Stimulated activated CD4-positive, alpha-beta T cell treated with anti-CD3 and anti-CD28 coated beads, Interleukin-1b, Interleukin-23, amount 100 ng/mL, for 1 hour (primary cell): ENCODE measurements at places on chromosomes 2 and 18.

DNA sequence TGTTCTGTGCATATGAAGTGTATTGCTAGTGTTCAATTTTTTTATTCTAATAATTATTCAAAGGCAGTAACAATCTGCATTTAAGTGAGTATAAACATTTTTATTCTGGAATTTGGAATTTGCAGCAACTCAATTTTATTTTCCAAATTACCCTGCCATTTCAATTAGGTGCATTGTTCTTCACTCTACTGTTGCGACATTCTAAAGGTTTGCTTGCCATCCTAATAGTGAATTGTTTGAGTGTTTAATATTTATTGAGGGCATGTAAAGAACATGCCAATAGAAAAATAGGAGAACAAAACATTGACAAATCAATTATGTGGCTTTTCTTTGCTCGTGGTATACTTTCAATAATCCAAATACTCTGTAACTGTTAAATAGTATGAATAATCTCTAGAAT, 18.0 kb downstream of the MEIS1 start:
- DNase-seq, result no peak

DNA sequence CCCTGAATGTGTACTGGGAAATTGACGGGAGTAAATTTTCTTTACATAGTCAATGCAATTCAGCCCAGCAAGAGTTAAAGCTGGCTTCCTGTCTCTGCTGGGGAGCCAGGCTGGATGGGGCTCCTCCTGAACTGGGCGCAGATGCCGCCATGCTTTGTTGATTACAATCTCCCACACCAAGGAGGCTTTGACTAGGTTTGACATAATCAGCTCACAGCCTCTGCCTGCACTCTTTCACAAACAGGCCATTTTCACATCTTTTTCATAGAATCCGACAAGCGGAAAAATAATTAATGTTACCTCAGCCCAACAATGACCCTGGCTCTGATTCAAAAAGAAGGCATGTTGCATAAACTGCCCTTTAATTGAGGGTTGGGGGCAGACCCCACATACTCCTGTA, 54.3 kb downstream of the FOXI3 start:
- no peak for DNase-seq

GRCh38 chr2:147636886-147637285, 207.9 kb upstream of the ACVR2A start:
- no peak for DNase-seq

DNA sequence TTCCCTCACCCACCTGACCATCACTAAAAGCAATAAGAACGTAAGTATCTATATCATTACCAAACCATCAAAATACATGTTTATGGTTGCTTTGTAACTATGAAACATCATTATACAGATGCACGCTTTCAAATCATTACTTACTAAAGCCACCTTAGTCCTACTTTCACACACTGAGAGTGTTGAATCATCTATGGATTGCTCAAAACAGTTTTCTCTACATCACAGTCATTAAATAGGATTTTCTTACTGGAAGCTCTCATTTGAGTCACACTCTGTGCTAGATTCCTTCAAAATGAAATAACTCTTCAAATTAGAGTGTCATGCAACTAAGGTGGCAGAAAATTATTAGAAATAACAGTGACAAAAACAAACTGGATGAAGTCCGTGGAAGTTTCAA, 878.4 kb downstream of the CPS1 start:
- DNase-seq, result no peak

GRCh38 chr2:232456296-232457120, 555 bp downstream of the ALPI start:
- DNase-seq, result no peak

- no peak for DNase-seq
Observed at GRCh38 chr2:85789271-85789670, 35.5 kb downstream of the ATOH8 start.

DNA sequence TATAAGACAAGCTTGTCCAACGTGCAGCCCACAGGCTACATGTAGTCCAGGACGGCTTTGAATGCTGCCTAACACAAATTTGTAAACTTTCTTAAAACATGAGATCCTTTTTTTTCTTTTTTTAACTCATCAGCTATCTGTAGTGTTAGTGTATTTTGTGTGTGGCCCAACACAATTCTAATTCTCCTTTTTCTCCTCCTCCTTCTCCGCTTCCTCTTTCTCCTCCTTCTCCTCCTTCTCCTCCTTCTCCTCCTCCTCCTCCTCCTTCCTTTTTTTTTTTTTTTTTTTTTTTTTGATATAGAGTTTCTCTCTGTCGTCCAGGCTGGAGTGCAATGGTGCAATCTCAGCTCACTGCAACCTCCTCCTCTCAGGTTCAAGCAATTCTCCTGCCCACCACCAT, 39.3 kb upstream of the GTF2A1L start:
- DNase-seq, result no peak

DNA sequence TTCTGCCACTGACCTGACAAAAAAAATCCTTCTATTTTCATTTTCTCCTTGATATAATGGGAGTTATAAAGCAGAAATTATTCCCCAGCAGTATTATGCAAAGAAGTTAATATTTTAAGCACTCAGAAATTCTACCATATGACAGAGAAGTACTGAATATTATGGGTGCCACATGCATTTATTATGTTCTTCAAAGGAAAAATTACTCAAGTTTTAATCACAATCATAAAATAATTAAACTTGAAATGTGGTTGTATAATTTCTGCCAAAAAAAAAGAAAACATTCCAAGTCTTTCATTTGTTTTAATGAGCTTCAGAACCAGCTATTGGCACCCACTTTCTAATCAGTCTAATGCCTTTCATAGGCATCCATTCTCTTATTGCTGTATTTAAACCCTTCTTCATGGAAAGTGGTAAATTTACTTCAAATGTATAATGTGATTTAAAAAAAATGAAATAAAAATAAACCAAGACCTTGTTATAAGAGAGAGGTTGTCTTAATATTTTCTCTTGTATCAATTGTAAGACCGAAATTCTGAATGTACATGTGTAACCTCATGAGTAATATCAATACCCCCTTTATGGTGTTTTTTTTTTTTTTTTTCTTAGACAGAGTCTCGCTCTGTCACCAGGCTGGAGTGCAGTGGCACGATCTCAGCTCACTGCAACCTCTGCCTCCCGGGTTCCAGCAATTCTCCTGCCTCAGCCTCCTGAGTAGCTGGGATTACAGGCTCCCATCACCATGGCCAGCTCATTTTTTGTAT, 302.3 kb downstream of the IRS1 start:
- DNase-seq, result no peak

- no peak for DNase-seq
Observed at GRCh38 chr2:127421871-127422558, 3.8 kb downstream of the PROC start.

- DNase-seq, result no peak
Observed at GRCh38 chr2:42267530-42267929, 93.5 kb downstream of the COX7A2L start.

- no peak for DNase-seq
Observed at GRCh38 chr2:237697586-237698357, 70.4 kb downstream of the LRRFIP1 start.

DNA sequence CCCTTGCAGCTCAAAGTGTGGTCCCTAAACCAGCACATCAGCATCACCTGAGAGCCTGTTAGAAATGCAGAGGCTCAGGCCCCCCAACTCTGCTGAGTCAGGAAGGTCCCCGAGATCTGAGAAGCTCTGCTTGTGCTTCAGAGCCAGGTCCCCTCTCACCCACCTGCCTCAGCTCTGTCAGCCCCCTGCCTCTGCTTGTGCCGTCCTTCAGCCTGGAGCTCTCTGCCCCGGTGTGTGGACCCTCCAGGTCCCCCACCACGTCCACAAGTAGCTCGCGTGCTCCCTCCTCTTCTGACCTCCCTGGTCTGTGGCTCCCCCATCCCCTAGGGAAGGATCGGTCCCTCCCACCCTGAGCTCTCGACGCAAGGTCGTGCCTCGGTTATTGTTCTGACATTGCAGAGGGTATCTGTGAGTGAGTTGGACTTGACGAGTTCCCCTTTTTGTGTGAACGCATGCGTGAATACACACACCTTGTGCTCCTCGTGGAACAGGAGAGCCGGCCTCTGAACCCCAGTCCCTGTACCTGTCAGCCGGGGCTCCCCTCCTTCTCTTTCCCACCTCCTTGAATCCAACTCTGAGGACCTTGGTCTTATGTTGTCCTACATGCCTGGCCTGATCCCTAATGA, 75.5 kb upstream of the TAF1B start:
- DNase-seq, result no peak

DNA sequence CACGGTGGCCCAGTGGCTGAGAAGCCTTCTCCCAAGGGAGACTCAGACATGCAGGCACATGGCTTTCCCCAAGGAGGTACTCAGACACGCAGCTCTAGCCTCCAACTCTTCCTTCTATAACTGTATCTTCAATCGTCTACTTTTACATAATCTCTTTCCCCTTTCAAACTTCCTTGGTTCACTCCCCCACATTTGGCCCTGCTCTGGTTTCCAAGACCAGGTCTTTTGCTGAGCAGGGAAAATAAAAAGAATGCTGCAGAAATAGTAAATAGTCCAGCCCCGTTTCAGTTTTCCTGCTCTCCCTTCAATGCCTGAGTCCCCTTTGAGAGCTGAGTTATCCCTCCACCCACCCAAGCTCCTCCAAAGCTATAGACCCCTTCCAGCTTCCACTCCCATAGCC, 635.0 kb downstream of the ARHGAP15 start:
- DNase-seq, result no peak

GRCh38 chr2:111698743-111699554, 185.0 kb downstream of the ANAPC1 start:
- no peak for DNase-seq

- no peak for DNase-seq
Observed at GRCh38 chr18:8052237-8052701, 485.2 kb downstream of the PTPRM start.

DNA sequence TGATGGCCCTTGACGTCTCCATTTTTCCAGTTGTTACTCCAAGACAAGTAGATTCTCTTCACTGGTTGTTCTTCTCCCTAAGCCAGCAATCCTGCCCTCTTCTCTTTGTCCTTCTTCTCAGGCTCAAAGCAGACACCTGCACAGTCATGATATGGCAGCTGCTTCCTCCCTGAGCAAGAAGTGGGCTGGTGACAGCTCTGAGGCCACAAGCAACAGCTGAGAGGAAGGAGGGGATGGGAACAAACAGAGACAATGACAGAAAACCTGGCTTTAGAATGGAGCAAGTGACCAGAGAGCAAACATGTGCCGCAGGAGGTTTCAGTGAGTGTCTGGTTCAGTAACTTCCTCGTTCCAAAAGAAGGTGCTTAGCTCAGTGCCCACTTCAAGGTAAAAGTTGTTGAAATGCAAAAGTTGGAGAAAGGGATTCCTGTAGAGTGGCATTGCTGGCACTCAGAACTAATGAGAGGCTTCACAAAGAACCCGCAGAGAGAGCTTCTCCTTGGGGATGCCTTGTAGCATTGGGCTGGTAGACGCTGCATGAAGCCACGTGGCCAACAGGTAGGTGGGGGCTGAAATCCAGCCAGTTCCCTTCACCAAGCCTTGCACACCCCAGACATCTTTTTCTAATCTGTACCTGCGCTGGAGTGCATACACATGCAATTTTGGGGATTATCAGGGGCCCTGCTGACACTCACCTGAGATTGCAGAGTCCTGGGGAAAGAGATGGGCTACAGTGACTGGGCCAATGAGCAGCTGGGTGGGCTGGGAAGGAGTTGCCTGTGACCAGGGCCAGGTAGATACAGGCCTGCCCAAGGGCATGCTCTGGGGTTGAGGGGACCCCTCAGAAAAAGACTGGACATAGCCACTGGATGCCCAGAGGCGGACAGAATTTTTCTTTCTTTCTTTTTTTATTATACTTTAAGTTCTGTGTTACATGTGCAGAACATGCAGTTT, 153.3 kb upstream of the RAB12 start:
- DNase-seq, result no peak

GRCh38 chr2:192377173-192377572, 182.4 kb upstream of the TMEFF2 start:
- DNase-seq, result no peak

- no peak for DNase-seq
Observed at GRCh38 chr18:13998571-13998970, 83.2 kb upstream of the MC2R start.

GRCh38 chr18:79640064-79640672, 39.4 kb upstream of the CTDP1 start:
- DNase-seq, result no peak

DNA sequence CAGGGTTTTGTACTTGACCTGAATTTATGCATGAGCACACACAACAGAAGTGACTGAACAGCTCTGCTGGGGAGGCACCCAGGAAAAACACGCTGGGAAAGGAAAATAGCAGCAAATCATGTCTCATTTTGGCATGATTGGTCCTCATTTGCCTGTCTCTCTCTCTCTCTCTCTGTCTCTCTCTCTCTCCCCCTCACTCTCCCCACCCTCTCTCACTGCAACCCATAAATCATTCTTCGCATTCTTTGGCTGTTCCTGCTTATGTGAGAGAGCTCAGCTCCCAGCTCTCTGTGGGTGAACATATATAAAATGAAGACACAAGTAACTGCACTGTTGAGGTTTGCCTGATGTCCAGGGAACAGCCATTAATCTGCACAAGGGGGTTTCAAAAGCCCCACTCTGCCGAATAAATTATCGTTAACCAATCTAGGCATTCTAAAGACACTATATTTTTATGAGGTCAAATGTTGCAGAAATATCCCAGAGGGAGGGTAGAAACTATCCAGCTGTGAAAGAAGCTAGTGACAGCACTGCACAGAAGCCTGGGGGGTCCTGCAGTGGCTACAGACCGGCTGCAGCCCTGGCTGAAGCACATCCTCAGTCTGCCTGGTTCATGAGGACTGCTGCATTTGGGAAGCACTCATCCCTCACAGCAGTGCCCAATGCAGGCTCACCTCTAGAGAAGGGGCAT, 260.3 kb downstream of the AFF3 start:
- no peak for DNase-seq

DNA sequence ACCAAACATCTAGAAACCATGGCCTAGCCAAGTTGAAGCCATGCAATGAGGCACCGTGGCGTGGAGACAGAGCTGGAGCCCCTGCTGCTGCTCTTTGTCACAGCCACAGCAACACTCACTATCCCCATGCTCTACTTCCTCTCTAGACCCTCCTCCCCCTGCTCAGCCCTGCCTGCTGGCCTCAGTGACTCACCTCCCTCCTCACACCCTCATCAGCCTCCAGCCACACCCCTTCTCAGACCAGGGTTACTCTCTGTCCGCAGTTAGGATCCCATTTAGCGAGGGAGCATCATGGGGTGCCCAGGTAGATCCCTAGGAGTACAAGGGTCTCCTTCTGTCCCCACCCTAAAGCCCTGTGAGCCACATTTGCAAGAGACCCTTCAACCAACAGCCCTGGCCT, 25.4 kb upstream of the SOX11 start:
- no peak for DNase-seq

DNA sequence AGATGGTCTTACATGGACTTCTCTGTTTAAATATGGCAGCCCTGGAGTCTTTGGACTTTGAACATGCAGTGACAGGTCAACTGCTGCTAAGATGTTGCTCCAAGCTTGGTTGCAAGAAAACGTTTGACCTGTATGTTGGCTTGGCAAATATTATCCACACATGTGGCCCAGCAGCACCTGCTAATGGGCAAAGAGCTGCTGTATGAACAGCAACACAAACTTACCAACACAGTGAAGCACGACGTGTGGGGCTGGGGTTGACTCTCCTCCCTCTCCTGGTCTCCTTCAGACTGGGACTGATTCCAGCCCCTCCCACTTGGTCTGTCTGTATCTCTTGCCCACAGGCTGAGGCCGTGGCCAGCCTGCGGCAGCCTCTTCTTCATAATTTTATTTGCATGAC, 3.8 kb downstream of the KCNE4 start:
- no peak for DNase-seq
